A172 (cell line): ENCODE measurements at places on chromosomes 2 and 18. TPM values are rescaled to one million over a fixed set of nuclear protein-coding genes. Genes with fewer than 3 reads are reported as not detected.

ACMSD gene
- total RNA-seq = not detected in 2 replicates

DNA sequence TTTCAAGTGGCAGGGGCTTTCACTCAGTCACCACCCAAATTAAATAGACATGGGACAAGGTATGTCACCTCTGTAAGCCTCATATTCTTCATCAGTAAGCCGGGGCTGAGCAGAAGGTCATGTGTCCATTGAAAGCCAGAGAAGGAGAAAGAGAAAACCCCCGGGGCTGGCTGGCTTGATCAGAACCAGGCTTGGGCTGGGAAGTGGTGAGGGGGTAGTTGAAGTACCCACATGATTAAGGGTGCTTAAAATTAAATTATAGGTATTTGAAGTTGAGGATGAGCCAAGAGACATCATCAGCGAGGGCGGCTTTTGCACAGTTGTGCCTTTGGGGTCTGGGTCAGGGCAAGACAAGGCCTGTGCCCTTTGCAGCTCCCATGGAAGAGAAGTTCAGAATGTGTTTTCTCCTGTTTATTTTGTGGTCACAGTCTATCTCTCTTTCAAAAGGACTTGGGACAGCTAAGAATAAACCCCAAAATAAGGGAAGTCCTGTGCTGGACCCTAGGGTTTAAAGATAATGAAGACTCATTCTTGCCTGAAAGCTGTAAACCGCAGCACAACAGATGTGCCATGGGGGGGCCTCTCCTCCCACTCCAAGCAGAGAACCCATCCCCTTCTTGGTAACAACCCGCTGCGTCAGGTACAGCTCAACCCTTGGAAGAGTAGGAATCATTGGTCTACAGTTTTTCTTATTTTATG is 10.7 kb downstream of the DBI start:
- no peak for DNase-seq

- peak; percentile 22 for DNase-seq
Measured at GRCh38 chr2:64768491-64769005, 114.8 kb upstream of the SERTAD2 start.

DNA sequence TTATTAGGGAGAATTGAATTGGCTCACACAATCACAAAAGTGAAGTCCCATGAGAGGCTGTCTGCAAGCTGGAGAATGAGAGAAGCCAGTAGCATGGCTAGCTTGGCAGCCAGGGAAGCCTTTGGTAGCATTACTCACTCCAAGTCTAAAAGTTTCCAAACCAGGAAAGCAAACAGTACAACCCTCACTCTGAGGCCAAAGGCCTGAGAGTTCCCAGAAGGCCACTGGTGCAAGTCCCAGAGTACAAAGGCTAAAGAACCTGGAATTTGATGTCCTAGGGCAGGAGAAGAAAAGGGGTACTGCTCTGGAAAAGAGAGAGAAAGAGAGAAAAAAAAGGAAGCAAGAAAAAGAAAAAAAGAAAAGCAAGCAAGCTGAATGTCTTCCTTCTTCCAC is 318.2 kb downstream of the RND3 start:
- DNase-seq = no peak

DNA sequence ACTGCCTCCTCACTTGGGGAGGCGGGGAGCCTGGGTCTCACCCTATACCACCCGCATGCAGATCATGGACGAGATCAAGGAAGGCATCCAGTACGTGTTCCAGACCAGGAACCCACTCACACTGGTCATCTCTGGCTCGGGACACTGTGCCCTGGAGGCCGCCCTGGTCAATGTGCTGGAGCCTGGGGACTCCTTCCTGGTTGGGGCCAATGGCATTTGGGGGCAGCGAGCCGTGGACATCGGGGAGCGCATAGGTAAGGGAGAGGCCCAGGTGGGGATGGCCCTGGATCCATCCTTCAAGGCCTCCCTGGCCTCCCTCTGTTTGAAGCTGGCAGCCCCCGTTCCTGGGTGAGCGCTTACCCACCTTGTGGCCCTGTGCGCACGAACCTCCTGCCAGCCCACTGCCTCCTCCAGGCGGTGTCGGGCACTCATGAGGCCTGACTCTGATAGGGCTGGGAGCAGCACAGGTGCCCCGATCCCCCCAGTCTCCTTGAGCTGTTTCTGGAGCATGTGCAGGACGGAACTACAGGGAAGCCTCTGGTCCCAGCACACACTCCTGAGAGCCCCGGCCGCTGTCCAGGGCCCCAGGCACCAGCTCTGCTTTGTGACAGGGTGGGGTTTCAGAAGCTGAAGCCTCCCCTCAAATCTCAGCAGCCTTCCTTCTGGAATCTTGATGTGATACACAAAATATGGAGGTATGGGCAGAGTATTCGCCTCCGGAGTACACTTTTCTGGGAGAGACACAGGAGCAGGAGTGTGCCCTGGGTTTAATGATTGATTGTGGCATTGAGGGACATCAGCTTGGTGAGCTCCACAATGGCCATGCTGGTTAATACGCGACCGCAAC is 708 bp downstream of the AGXT start:
- DNase-seq = no peak

DNA sequence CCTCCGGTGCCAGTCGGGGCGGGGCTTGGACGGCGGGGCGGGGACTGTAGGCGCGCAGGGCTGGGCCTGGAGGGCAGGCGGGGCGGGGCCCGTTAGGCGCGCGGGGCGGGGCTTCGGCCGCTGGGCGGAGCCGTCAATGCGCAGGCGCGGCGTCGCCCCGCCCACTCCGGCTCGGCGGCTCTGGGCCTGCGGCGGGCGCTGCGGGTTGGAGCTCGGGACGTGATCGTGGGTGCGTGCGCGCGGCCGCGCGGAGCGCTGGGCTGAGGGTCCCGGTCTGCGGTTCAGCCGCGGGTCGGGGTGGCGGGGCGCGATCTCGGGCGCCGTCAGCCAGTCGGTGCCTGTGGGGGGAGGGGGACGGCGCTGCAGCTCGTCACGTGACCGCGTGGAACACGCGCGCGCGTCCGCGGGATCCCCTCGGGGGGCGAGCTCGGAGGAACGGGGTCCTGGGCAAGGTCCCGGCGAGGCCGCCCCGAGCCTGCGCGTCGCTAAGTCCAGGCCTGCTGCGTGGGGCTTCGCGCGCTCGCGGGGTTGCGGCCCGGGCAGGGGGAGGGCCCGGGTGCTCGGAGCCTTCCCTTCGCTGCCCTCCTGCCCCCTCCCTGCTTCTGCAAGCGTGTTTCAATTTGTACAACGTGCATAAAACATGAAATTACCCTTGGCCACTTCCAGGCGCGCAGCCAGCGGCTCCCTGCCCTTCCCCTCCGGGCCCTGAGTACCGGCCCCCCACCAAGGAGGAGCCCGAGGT is at the start of gene D2HGDH:
Gene D2HGDH (plus strand): TSS at position 164 of the 742 bp plus-strand sequence. CDS start 595 bp downstream, outside the sequence.
- DNase-seq = peak; percentile 59
